ENCODE measurements at places on chromosomes 3 and 15.

GRCh38 chr3:4734454-4734853 lies 241.3 kb downstream of the ITPR1 start:
- DNase-seq: no peak

- no peak for DNase-seq
Observed at GRCh38 chr3:112572701-112573100, 10.9 kb downstream of the SLC35A5 start.

DNA sequence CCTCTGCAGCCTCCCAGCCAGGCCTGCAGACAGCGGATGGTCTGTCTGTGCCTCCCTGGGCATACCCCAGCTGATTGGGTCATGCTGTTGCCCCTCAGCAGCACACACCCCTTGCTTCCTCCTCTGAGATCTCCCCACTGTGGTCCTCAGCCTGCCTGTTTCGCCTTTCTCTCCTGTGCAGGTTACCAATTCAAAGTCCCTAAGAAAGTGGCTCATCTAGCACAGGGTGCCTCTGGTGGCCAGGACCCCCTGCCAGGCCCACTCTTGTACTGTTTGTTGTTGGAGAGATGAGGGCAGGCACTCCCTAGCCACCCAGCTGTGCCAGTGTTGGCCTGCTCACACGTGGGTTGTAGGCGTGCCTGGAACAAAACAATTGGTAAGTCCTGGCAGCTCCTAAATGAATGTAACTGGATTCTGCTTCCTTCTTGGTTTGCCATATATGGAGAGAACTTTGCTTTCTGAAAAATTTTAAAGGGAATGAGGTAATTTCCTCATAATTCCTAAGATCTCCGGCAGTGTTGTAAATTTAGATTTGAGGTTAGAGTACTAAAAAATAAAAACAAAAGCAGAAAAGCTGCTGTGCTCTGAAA lies 213.2 kb upstream of the IL12A start:
- DNase-seq: no peak

- DNase-seq: no peak
Observed at GRCh38 chr15:45276831-45277230, 24.8 kb downstream of the SLC28A2 start.

- DNase-seq: no peak
Observed at GRCh38 chr3:196998966-196999760, 30.5 kb downstream of the MELTF start.

GRCh38 chr3:34015204-34016142 lies 217.0 kb downstream of the PDCD6IP start:
- DNase-seq: no peak

GRCh38 chr3:71492974-71493771 lies 90.4 kb downstream of the FOXP1 start:
- no peak for DNase-seq

DNA sequence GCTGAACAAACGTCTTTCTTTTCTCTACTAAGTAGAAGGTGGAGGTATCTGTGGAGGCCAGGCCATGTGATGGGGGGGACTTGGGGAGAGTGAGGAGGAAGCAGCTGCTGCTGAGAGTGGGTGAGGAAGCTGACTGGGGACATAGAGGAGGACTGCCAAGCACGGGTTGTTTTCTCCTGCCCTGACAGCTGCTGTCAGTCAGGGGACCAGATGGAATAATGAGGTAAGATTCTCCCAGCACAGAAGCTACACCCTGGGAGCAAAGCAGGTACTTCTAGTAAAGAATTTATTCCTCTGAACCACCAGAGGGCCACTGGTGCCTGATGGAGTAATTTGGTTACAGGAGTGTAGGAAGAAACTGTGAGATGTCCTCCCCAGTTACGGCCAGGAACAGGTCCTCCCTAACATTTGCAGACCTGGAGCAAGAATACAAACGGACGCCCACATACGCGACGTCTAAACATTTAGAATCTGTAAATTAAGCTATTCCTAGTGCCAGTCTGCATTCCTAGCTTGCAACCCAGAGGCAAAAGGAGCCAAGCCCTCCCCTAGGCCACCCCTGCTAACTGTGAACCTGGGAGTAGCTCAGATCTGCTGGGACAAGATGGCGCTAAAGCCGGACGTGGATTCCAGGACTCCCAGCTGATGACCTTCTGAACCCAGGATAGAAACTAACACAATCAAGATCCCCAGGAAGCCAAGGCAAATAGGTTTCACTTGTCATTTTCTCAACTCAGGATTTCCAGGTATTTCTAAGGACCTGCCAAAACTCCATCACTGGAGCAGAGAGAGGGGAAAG lies 14.8 kb downstream of the CRYGS start:
- DNase-seq: no peak

DNA sequence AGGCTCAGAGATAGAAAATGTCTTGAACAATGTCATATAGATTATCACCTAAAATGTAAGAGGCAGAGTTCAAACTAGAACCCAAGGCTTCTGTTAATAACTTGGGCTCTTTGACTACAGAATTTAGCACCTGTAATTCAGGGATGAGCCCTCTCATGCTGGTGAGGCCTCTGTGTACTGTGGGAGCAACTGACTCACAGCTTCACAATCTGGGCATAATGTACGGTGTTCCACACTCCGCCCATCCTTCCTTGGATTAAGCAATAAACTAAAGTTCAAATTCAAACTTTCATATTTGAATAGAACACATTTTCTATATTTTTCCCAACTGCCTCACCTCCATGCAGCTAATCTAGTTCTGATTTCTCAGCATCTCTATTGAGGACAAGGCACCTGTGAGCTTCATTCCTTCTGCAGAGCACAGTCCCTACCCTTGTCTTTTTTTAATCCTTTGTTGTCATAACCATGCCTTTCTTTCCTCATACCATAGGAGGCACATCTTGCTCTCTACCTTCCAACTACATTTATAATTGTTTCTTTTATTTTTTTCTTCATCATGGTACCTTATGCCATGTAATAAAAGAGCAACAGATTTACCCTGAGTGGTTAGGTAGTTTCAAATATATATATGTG lies 392.1 kb downstream of the NLGN1 start:
- DNase-seq: no peak

DNA sequence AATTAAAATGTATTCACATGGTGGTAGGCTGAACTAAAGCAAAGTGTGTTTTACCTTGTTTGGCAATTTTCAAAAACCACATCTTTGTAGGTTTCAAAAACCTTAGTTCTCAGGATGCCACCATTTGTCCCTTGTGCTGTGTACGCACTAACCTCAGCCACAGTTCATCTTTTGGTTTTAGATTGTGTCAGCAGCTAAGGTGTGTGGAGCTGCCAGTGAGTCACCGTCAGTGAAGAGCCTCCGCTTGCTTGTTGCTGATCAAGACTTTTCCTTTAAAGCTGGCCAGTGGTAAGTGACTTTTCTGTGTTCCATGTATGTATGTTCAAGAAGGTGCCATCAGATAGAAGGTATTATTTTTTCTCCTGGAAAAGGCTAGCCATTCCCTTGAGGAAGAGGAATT lies 21.1 kb downstream of the OXNAD1 start:
- DNase-seq: no peak

- no peak for DNase-seq
Observed at GRCh38 chr3:197149528-197149927, 119.9 kb upstream of the MELTF start.

DNA sequence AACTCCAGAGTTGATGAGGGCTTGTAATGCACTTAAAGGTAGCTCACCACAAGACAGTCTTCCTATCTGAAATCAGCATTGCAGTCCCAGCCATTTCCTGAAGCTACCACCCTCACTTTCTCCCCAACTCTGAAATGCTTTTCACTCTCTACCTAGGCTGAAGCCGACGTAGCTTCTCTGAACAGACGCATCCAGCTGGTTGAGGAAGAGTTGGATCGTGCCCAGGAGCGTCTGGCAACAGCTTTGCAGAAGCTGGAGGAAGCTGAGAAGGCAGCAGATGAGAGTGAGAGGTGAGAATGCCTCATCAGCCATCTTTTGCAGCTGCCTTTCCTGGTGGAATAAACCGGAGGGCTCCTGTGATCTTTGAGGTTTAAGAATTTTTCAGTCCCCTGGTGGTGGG lies 14.3 kb downstream of the TPM1 start:
- no peak for DNase-seq

- DNase-seq: no peak
Observed at GRCh38 chr15:96392380-96393208, 62.1 kb downstream of the NR2F2 start.

DNA sequence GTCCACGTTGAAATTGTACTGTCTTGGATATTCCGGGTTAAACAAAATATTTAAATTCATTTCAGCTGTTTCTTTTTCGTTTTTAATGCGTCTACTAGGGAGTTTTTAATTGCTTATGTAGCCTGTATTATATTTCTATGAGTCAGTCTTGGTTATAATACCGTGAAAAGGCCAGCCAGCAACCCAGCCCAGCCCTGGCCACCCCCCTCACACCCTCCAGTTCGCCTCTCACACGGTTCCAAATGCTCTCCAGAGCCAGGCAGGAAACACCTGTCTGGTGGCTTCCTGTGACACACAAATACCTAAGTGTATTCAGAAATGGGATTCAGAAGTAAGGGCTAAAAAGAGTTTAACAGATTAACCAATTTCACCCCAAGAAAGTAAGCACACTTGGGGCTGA lies 4.4 kb downstream of the SH3BP5 start:
- DNase-seq: no peak
